ENCODE measurements at places on chromosomes 1 and 21.
A peak's percentile ranks its signal among the peaks of the same experiment; 100 is the strongest.

- DNase-seq = no peak
These were observed 20.4 kb downstream of the SLC16A1 start for GRCh38 chr1:112935461-112936111.

GRCh38 chr1:38392861-38393260 lies 346.3 kb upstream of the POU3F1 start:
- DNase-seq = no peak

DNA sequence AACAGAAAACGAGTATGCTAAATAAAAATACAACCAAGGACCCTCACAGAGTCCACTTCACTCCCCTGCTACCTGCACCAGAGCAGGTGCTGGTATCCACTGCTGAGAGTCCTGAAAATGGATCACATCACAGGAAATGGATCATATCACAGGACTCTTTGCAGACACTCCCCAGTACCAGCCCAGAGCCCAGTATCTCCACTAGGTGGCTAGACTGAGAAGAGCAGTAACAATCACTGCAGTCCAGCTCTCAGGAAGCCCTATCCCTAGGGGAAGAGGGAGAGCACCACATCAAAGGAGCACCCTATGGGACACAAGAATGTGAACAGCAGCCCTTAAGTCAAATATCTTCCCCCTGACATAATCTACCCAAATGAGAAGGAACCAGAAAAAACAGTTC lies 28.0 kb downstream of the AGBL4 start:
- no peak for DNase-seq

GRCh38 chr1:180586671-180587155 lies 27.9 kb downstream of the OVAAL start:
- DNase-seq = peak; percentile 19

- DNase-seq = no peak
These were observed 374.6 kb upstream of the ESRRG start for GRCh38 chr1:217097819-217098218.

GRCh38 chr21:34113842-34114241 lies 40.5 kb downstream of the MRPS6 start:
- DNase-seq = no peak

DNA sequence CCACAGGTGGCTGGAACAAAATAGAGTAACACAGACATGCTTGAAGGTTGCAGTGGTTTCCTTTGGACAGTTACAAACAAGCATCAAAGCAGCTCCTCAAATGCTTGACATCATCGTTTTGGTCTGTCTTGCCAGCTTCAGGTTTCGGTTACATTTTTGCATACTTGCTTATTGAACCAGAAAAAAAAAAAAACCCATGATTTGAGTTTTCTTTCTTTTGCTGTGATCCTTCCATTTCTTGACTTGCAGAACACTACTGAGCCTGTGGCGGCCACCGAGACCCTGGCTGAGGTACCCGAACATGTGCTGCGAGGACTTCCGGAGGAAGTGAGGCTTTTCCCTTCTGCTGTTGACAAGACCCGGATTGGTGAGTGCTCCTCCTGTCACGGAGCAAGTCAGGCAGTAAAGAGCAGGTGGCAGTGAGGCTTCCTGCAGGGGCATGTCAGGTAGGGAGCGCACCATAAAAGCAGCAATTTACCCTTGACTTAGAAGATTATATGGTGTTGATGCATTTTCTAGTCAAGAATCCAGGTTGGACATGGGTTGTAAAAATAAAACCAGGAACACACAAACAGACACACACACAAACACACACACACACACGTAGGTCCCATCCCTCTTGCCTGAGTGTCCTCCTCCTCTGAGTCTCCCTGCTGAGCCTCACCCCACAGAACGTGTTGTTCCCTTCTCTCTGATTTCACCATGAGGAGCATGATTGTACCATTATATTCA lies 30.9 kb downstream of the PRDM2 start:
- DNase-seq = peak; percentile 72

GRCh38 chr1:39409055-39409816 lies 82.2 kb upstream of the BMP8A start:
- DNase-seq = peak; percentile 39

GRCh38 chr21:45377866-45378257 lies 27.1 kb upstream of the COL18A1 start:
- no peak for DNase-seq

GRCh38 chr1:71080230-71080738 lies 551 bp downstream of the ZRANB2 start:
- DNase-seq = peak; percentile 36

- DNase-seq = no peak
These were observed 3.3 kb downstream of the POFUT2 start for GRCh38 chr21:45284456-45284741.

- no peak for DNase-seq
These were observed 16.4 kb upstream of the TBX19 start for GRCh38 chr1:168264296-168264695.

DNA sequence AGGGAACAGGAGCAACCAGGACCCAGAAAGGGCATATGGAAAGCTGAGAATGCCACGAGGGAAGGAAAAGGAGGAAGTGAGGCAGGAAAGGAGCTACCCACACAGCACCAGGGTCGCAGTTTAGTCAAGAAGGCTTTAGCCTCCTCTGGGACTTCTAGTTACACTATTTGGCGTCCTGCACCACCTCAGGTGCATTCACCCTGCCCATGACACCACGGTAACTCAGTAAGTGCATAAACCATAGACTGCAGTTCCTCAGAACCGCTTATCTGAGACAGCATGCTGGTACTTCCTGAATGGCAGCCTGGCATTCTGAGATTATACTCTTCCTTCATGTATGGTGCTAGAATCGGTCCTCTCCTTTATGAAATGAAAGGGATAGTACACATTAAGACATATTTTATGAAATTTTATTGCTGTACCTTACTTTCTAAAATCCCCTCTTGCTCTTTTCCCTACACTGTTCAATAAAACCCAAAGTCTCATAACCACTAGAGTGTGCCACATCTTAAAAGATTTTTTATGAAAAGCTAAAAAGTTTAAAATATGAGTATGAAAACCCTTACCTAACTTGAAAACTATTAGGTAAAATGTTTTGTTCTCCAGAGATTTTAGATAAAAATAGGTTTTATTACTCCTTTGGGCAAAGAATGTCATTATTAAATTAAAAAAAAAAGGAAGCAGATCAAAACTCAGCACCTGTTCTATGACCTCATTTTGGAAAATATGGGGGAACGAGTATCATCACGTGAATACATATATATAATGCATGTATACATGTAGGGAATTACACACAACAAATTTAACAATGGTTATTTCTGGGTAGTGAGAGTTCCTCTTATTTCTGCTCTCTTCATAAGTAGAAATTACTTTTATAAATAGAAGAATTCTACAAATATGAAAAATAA lies 67.3 kb downstream of the VAV3 start:
- no peak for DNase-seq

GRCh38 chr1:2378441-2378851 lies 12.9 kb downstream of the MORN1 start:
- peak; percentile 46 for DNase-seq

GRCh38 chr1:25046194-25046532 lies 116.1 kb upstream of the RUNX3 start:
- no peak for DNase-seq

DNA sequence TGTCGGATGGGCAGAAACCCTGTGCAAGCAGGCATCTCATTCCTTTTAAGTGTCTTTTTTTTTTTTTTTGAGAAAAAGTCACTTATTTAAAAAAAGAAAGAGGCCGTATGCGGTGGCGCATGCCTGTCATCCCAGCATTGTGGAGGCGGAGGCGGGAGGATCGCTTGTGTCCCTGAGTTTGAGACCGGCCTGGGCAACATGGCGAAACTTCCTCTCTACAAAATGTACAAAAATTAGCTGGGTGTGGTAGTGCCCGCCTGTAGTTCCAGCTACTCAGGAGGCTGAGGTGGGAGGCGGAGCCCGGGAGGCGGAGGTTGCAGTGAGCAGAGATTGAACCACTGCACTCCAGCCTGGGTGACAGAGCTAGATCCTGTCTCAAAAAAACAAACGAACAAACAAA lies 1.7 kb downstream of the GPR137B start:
- no peak for DNase-seq

GRCh38 chr1:97277891-97278654 lies 556.5 kb downstream of the PTBP2 start:
- DNase-seq = no peak

GRCh38 chr1:176820391-176821031 lies 344.0 kb downstream of the ASTN1 start:
- no peak for DNase-seq

DNA sequence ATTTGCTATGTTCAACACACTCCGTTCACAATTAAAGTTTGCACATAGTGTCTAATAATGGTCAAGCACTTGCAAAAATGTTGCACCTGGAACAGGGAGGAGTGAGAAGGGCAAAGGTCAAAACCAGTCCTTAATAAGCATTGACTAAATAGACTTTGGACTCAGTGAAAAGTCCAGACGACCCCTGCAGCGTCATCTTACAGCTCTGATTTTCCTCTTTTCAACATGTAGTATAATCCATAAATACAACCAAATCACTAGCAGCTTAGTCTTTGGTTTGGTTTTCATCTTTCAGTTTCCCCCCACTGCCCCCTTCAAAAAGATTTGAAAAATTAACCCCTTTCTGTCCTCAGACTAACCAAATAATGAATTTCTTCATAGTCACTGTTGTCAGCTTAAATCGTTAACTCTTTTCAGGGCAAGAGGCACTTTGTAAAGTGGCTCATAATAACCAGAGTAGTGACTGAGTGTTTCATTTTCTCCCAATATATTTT lies 290.3 kb downstream of the PTPRC start:
- DNase-seq = no peak

DNA sequence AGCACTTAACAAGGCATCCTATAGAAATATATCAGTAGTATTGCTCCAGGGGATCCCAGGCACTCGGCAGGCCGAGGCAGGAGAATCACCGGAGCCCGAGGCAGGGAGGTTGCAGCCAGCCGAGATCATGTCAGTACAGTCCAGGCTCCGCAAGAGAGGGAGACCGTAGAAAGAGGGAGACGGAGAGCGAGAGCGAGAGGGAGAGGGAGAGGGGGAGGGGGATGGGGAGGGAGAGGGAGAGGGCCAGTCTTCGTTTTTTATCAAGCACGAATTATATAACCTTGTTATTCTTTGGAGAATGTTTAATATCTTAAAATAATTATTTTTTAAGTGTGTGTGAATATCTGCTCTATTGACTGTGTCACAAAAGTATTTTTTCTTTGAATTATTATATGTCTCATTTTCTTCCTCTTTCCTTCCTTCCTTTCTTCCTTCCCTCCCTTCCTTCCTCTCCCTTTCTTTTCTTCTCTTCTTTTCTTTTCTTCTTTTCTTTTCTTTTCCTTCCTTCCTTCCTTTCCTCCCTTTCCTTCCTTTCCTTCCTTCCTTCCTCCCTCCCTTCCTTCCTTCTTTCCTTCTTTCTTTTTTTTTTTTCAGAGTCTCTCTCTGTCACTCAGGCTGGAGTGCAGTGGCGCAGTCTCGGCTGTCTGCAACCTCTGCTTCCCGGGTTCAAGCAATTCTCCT lies 233.7 kb downstream of the SRGAP2C start:
- peak; percentile 56 for DNase-seq

GRCh38 chr1:81702903-81703302 lies 97.8 kb upstream of the ADGRL2 start:
- DNase-seq = no peak

DNA sequence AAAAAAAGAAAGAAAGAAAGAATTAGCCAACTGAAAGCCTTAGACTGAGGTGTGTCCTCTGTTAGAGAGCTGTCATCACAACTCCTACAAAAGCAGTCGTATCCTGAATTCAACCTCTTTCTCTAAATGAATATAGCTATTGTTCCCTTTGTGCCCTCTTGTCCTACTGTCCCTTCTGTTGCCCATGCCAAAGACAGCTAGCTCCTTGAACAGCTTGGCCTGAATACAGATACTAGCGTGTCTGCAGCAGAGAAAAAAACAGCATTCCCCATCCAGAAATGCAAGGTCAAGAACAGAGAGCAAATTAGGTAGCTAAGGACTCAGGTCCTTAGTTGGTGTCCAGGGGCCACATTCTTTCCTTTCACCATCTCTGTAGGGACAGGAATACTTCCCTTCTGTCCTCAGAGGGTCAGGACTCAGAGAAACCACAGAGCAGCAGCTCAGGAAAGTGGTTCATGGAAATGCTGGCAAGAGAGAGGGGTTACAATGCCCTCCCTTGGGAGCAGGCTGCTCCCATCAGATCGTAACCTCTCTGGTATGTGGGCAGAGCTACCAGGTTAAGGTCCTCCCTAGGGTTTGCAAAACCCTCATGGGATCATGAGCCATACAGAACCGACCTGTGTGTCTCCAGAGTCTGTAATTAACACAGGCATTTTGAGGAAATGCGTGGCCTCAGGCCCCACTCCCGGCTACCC lies 1.8 kb upstream of the ZBTB48 start:
- DNase-seq = no peak

DNA sequence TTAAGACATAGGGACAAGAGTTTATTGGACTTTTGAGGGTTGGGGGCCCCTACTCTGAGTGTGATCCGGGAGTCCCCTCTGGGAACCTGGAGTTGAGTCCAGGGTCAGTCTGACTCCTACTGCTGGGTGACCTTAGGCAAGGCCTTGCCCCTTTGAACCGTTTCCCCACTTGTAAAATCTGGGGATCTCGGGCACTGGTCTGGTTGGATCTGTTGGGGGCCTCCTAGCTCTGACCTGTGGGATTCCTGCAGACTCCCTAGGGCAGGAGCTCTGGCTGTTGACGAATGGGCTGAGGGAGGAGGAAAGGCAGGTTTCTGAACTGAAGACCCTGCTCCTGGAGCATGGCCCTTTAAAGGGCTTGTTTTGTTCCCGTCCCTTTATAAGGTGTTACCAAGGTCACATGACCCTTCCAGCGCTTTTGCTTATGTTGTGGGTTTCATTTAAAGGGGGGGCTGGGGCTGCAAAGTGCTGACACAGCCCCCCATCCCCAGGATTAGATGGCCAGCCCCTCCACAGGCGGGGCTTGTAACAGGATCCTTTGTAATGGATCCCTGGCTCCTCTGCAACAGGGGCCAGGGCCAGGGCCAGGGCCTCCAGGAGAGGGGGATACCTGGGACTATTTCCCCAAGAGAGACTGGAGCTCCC lies 50.7 kb downstream of the YARS1 start:
- no peak for DNase-seq

- no peak for DNase-seq
These were observed 72.0 kb downstream of the MIS18A start for GRCh38 chr21:32206631-32207405.

DNA sequence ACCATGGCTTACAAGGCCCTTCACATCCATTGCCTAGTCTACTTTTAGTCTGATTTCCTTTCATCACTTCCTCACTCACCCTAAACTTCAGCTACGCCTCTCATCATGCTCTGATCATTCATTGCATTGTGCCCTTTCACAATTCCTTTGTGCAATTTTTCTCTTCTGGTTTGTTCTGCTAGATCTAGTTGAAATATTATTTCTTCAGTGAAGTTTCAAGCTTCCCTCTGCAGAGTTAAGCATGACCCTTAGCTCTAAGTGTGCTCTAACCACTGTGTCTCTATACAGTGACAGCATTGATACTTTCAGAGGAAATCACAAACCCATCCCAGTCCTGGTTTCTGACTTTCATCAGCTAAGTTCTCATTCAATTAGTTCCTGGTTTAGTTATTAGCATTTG lies 166.1 kb downstream of the PLA2G4A start:
- DNase-seq = no peak

- peak; percentile 93 for DNase-seq
These were observed 9.6 kb downstream of the PROK1 start for GRCh38 chr1:110460253-110461220.
